ENCODE measurements at places on chromosomes 2 and 18.

- no peak for DNase-seq
These were observed 337.1 kb downstream of the DYSF start for GRCh38 chr2:71790226-71791060.

DNA sequence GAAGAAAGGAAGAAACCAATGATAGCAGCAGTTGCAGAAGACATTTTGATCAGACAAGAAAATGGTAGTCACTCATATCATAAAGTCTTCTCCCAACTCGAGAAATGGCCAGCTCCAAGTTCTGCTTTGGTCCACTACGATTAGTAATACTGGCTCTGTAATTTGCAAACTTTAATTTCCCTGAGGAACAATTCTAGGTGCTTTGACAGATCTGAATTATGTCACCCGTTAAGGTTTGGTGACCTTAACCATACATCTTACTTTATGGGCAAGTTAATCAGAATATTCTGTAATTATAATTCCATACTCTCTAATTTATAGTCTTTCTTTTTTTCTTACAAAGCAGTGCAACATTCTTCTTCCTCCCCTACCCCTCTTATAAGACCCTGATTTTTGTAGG lies 84.5 kb downstream of the RND3 start:
- no peak for DNase-seq

GRCh38 chr2:97656905-97657587 lies 6.8 kb downstream of the ACTR1B start:
- no peak for DNase-seq

DNA sequence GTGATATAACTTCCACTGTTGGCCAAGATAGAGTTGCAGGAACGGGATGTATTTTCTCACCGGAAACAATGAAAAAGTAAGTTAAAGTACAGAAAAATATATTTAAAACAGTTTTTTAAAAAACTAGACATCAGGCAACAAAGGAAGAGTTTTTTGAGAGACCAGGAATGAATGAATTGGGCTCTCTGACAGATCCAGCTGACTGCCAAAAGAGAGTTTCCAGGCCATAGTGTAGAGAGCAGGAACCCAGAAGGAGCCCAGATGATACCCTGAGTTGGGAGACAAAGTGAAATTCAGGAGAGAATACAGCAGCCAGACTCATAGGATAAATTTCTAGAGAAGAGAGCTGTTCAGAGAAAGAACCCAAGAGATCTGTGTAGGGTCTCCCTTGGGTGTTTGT lies 362.6 kb upstream of the SMIM21 start:
- no peak for DNase-seq

GRCh38 chr18:33350256-33350655 lies 90.3 kb downstream of the CCDC178 start:
- DNase-seq = no peak

DNA sequence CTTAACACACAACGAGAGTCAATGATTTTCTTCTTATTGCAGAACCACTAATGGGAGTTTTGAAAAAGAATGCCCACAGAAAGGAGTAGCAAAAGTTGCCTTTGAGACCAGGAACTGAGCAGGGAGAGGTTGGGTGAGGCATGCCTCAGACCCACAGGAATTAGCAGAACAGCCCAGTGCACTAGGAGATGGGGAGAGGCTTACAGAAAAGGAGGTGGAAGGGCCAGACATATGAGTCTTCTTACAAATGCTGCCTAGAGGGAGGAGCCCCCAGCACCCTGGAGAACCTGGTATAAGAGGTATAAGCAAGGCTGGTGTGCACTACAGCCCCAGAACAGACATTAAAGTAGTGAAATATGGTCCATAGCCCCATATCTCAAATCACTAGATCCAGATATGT lies 162.0 kb downstream of the DTNA start:
- no peak for DNase-seq

DNA sequence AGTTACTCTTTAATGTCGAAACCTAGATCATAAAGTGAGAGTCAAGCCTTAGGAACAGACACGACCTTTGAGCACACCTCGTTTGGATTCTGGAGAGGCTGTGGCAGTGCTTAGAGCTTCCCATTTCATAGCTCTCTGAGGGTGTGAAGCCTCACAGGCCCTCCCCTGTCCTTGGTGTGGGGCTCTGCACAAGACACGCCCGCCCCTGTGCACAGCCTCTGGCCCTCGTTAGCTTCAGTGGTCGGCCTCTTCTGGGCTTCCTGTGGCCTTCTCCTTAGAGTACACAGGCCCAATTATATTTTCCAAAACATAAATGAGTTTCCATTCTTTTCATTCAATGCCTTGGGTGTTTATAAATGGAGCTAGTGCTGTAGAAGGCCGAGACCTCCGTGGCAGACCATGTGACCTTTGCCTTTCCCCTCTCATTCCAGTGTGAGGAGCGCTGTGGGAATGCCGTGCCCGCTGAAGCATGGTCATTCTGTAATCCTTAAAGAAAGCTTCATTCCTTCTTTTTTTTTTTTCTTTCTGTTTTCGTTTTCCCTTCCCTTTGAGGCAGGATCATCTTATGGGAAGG lies 208.6 kb downstream of the DCDC2C start:
- DNase-seq = no peak

DNA sequence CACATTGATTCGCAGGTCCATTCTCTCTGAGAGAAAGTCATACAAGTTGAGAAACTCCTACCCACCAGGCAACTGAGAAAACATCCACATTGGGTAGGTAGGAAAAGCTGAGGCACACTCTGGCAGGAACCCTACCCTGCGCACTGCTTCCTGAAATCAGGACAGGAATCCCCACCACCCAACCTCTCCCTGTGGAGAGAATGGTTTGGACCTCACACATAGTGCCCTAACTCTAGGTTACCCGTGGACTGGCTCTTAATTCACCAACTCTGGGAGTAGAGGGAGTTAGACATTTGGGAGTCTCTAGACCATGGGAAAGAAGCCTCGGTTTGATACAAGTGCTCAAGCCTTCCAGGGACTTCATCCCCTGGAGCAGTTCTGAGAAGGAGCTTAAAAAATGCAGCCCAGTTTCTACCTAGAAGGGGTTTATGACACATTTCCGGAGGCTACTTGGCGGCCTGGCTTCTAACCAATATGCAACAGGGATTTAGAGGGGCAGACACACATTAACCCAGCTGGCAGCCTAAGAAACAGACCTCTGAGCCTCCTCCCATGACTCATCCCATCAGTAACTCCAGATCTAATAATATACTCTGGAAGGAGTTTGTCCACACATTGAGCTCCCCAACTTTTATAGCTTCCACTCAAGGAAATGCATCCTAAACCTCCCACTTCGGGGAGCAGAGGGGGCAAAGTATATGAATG lies 136.7 kb downstream of the EML6 start:
- DNase-seq = no peak

GRCh38 chr2:192157776-192158175 lies 37.0 kb downstream of the TMEFF2 start:
- no peak for DNase-seq

DNA sequence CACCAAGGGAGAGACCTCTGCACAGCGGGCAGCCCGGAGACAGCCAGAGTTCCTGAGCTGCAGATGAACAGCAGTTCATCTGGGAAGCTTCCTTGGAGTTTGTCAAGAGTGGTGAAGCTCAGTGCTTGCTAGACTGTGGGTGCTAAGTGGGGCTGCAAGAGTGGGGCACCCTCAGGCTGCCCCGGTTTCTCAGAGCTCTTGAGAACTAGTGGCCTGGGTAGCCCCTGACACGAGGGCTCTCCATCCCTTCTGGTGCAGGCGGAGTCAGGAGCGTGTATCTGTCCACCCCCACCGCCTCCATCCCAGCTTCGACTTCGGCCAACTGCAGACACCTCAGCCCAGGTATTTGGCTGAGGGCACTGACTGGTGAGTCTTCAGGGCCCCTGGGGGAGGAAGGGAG lies 222.0 kb downstream of the LOXHD1 start:
- DNase-seq = no peak

DNA sequence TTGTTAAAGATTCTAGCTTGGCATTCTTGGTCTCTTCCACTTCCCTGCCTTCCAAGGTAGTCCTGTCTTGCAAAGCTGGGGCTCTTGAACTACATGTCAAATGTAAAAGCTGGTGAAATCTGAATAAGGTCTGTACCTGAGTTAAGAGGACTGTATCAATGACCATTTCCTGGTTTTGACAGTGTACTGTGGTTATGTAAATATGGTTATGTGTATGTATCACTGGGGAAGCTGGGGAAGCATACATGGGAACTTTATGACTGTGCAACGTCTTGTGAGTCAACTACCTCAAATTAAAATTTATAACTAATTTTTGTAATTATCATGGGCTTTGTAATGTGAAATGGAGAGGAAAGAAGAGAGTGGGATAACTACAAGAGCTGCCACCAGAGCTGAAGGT lies 81.7 kb downstream of the COL4A4 start:
- DNase-seq = no peak

- DNase-seq = no peak
These were observed 52.1 kb downstream of the NFATC1 start for GRCh38 chr18:79447703-79448367.

- no peak for DNase-seq
These were observed 39.4 kb downstream of the OSGEPL1 start for GRCh38 chr2:189723192-189723591.

DNA sequence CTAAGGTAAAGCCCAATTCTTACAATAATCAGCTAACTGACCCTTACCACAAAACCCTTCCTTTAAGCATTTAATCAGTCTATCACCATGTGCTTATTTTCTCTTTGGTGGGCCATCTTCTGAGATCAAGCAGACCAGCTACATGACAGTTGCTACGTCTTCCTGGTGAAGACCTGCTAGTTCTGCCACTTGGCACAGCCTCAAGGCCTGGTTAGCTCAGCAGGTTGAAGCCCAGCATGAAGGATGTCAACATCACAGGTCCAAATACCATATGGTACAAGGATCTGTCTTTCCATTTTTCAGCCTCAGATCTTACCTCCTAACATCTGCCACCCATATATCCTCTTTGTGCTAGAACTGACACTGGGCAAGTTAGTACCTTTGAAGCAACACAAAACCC lies 636.9 kb downstream of the LRP1B start:
- no peak for DNase-seq

DNA sequence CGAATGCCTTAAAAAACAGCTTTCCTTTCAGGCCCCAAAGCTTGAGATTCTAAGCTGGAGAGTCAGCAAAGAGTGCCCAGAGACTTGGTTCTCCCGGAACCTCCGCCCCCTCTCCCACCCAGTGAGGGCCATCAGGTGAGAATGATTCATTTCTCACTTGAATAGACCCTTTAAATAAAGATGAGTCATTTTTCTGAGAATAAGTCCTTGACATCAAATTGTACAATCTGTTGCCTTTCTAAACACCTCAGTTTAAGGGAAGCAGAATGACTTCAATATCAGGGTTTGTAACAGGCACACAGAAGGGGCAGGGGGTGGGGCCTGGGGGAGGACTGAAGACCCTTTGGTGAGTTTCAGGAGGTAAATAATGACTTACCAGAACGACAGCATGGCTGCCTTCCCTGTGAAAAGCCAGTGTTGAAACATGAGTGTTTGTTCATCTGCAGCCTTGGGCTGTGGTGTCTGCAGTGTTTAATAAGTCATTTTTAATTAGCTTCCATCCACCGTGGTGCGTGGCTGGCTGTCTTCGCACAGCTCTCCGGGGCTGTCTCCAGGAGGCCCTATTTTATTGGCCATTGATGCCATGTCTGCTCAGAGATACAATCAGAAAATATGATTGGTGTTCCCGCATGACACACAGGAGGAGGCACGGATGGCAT lies 134.9 kb upstream of the ZNF236 start:
- no peak for DNase-seq

DNA sequence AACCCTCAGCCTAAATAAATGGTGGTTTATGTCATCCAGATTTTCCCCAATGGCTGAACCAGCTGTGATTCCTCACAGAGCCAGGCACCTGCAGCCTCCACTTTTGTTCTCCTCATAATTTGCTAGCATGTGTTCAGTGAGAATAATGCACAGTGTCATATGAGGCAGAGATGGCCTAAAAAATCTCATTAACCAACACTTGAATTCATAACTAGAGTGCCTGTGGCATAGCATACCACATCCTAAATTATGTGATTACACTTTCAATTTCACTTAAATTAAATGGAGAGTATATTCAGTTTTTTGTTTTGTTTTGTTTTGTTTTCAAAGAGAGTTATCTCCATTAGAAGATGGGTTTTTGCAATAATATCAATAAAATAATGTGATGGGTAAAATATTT lies 488.0 kb downstream of the CBLN2 start:
- DNase-seq = no peak

DNA sequence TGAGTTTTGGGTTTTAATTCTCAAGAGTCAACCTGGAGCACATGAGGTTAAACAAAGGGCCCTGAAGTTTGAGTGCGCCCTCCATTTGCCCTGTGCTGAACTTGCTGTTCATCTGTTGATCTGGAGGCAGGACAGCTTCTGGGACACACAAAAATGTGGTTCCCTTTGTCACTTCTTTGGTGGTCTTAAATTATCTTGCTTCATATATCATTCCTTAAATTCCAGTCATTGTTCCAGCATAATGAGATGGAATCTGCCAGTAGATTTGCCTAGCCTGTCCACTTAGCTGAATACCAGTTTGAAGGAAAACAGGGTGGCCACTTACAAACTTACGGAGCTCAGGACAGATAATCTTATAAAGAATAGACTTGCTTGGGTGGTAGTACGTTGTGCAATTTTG lies 916 bp downstream of the CETN1 start:
- no peak for DNase-seq

DNA sequence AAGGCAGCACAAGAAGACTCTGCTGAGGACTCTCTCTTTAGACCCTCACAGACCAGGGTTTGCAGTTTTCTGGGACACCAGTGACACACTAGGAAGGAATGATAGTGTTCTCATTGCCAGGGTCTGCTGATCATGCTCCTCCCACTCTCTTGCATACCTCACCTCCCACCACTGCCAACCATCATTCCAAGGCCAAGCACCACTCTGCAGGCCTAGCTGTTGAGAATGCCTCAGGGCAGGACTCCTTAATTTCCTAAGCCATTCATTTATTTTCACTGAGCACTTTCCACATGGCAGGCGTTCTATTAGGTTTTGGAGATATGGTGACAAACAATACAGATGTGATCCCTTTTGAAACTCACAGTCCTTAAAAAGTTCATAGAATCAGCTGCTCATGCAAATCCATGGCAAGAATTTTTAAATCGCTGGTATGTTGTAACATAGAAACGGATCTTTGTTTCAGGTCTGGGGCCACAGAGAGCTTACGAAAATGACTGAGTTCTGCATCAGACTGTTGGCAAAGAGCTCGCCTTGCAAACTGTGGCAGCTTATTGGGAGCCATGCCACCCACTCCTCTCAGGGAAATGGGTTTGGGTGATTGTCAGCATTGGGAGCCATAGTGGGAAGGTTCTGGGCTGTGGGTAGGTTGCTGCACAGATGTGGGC lies 78.5 kb downstream of the XDH start:
- no peak for DNase-seq

GRCh38 chr18:36771245-36771644 lies 57.6 kb downstream of the TPGS2 start:
- DNase-seq = no peak

DNA sequence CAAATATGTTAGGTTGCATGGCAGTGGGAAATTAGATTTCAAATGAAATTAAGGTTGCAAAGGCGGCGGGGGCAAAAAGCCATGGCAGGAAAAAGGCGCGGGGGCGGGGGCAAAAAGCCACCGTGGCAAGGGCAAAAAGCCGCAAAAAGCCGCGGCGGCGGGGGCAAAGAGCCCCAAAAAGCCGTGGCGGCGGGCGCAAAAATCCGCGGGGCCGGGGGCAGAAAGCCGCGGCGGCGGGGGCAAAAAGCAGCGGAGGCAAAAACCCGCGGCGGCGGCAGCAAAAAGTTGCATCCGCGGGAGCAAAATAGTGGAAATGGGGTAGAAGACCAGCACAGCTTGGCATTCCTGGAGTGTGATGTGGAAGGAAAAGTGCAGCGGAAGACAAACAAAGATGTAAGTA lies 417.1 kb downstream of the ANKRD30B start:
- no peak for DNase-seq

All from NCI-H510A treated with DMSO at 0.1 percent for 48 hours (cell line).